NCI-H524 (cell line): ENCODE measurements at places on chromosomes 4 and X.

GRCh38 chr4:55098456-55099204, 26.8 kb downstream of the KDR start:
- no peak for DNase-seq

DNA sequence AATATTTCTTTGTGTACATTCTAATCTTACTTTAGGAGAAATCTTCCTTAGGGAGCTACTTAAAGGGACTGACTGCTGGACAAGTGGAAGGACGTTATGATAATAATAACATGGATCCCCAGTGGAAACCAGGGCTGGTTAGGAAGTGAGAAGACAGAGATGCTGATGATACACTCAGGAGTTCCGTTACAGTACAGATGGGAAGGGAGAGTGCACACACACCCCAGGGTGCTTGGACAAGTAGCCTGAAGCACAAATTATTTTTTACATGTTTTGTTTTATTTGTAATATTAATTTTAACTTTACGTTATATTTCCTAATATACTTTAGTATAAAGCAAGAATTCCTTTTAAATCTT, 84.1 kb downstream of the BMPR1B start:
- no peak for DNase-seq

GRCh38 chr4:101022151-101023024, 324.9 kb downstream of the PPP3CA start:
- DNase-seq = no peak

- peak; percentile 83 for DNase-seq
Measured at GRCh38 chrX:19513383-19513782, 1.9 kb downstream of the MAP3K15 start.

DNA sequence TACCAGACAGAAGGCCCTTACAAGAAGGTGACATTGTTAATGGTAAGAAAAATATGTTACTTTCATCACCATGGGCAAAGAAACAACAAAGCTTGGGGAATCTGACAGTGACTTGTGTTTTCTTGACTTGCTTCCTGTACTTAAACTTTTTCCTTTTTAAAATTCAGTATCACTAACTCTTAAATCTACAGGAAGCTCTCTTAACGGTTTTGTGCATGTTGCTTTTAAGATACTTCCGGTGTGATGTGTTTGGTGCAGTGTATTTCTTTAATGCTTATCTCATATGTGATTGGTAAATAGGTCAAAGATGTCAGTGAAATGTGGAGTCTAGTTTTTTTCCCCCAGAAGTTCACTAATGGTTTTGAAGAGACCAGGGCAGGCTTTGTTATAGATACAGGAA, 45.2 kb downstream of the ADH5 start:
- DNase-seq = no peak

DNA sequence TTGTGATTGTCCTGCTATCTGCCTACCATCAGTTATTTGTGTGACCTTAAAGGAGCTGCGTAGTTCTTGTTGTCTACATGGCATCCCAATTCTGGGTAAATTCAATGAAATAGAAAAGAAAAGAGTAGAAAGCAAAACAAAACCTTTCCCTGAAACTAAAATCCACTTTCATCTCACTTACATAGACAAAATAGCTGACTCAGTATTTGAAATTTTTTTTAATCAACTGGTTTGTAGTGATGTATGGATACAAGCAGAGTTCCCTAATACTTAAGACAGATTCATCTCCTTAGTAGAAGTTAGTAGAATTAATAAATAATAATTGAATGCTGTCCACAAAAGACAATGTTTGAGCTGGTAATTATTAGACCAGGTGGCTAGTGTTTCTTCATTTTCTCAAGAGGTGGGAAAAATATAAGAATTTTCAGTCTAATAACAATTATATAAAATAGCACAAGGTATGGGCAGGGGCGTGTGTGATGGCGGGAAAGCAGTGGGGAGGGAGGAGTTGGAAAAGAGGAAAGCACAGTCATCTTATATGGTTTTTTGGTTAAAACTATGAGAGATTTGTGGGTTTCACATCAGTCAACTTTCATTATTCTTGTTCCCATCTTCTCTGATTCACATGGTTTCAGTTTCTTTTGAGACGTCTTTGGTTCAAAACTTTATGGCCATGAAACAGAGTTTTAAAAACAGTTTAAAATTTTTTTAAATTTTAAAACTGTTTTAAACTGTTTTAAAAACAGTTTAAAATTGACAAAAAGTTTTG, 275.2 kb downstream of the SPRY1 start:
- DNase-seq = no peak

- DNase-seq = no peak
Measured at GRCh38 chr4:155571184-155571944, 95.3 kb upstream of the GUCY1A1 start.

GRCh38 chr4:181168011-181168805, 1075.0 kb upstream of the TENM3 start:
- no peak for DNase-seq

DNA sequence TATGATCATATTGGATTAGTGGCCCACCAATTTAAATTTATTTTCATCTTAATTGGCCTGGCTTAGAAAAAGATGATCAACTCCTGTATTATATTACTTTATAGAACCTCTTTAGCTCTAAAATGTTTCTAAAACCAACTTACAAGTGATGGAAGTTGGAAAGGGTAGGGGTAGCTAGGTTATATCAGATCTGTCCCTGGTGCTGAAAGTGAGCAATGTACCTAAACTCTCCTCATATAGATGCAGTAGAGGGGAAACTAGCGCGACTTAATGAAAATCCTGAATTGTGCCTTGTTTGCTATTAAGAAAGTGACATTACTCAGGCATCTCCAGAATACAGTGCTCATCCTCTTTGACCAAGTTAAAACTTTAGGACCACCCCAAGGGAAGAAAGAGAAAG, 7.5 kb upstream of the PTCHD1 start:
- no peak for DNase-seq

GRCh38 chr4:102754044-102754443, 6.7 kb downstream of the MANBA start:
- DNase-seq = no peak

- DNase-seq = no peak
Measured at GRCh38 chrX:56231537-56232090, 542 bp upstream of the KLF8 start.
